Suppressor macrophage treated with lipopolysaccharide for 4 hours (primary cell): ENCODE measurements at places on chromosomes 2 and 18.
A peak's percentile ranks its signal among the peaks of the same experiment; 100 is the strongest.

GRCh38 chr2:59204040-59204439 lies 962.9 kb upstream of the FANCL start:
- DNase-seq = no peak

DNA sequence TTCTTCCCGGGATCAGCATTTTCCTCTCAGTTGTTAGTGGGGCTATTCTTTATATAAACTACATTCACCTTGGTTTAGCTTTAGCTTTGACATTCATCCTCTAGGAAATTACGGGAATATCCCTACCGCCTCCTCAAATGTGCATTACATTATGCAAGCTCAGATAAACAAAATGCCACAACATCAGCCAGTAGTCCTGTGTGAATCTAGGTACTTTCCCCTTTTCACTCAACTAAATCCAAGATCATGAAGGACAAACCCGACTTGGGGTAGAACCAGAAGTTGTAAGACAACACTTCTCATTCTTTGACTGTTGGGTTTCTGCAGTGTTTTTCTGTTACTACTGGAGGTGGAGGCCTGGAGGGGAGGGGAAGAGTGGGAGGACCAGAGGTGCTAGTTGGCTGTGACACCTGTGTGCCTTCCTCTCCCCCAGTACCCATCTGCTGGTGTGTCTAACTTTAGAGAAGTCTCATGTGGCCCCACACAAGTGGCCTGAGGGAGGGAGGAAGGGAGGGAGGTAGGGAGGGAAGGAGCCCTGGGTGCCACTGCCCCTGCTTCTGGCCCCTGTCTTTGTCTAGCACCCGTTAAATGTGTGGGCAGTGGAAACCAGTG lies 84.8 kb upstream of the BCL2L11 start:
- peak; percentile 31 for DNase-seq

DNA sequence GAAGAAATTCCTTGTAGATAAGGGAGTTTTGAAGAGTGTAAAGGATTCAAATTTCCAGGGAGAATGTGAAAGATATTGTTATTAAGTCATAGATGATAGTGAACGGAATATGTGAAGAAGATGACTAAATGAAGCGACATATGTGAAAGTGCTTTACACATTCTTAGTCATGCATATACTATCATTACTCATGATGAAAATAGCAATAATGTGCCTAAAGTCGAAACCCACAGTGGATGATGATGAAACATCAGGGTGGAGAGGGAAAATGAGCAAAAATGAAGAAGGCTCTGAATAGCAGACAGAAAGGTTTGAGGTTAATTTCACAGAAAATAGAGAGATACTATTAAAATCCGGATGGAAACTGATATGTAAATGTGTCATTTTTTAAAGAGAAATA lies 1237.1 kb downstream of the LRP1B start:
- DNase-seq = no peak

- no peak for DNase-seq
Observed at GRCh38 chr2:20526160-20526559, 79.3 kb downstream of the RHOB start.

- DNase-seq = no peak
Observed at GRCh38 chr2:172219201-172219600, 116.5 kb upstream of the DLX2 start.

GRCh38 chr2:45267062-45267792 lies 258.0 kb upstream of the SIX2 start:
- DNase-seq = no peak

DNA sequence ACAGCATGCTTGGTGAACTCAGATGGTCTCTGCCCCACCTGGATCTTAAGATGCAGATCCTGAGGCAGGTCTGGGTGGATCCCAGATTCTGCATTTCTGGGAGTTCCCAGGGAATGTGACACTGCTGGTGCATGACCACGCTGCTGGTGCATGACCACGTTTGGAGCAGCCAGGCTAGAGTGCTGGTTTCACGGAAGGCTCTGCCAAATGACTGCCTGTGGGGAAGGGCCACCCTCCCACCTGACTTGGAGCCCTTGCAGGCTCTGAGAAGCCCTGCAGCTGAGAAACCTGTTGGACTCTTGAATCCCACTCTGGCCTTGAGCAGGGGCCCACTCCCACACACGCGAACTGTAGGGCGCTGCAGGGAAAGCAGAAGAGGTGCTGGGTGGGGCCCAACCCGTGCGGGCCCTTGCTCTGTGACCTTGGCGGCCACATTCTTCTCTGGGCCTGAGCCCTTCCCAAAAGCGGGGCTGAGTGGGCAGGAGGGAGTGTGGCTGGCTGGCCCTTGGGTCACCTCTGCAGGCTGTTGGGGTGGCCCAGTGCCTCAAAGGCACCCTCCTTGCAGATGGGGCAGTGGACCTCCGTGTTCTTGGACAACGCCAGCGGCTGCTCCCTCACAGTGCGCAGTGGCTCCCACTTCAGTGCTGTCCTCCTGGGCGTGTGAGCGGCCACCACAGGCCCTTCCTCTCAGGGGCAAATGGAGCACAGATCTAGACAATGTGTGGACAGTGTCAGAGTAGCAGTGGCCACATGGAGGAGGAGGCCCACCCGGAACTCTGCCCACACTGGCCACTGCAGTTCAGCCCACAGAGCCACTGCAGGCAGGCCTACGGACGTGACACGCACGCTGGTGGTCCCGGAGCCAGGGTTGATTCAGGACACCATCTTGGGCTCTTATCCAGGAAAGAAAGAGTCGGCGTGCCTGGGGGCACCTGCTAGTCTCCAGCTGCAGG lies 7.9 kb downstream of the ERFE start:
- DNase-seq = no peak

DNA sequence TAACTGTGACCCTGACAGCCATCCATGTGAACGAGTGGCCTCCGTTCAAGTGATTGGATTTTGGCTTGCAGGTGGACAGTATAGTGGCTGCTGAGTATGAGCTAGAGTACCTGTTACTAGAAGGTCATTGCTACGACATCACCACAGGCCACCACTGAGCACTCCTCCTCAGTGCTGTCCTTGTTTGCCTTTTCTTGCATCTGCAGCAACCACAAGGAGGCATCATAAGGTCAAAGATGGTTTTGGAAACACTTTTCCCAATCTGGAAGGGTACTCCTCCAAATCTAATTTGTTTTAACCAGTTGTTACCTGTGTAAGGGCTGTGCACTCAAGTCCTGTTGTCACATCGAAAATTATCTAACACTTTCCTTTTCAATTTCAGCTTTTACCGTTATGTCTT lies 81.2 kb downstream of the UGGT1 start:
- no peak for DNase-seq

GRCh38 chr2:69766014-69766413 lies 24.1 kb downstream of the ANXA4 start:
- DNase-seq = no peak

- no peak for DNase-seq
Observed at GRCh38 chr2:44533508-44533907, 171.8 kb downstream of the CAMKMT start.

- no peak for DNase-seq
Observed at GRCh38 chr2:38613849-38614213, 11.1 kb upstream of the HNRNPLL start.

DNA sequence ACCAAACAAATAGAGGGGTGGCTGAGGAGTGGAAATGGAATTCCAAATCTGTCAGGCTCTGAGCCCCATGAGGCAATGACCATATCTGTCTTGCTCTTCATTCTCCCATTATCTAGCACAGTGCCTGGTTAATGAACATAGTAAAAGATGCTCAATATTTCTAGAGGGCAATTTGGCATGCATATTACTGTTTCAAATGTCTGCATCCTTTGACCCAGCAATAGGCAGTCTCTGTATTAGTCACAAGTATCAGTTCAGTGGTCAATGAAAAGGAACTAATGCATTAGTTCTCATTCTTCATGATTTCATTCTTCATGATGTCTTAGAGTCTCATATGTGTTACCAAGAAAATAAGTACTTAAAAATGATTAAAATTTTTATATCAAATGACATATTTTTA lies 28.4 kb upstream of the MALL start:
- DNase-seq = no peak

DNA sequence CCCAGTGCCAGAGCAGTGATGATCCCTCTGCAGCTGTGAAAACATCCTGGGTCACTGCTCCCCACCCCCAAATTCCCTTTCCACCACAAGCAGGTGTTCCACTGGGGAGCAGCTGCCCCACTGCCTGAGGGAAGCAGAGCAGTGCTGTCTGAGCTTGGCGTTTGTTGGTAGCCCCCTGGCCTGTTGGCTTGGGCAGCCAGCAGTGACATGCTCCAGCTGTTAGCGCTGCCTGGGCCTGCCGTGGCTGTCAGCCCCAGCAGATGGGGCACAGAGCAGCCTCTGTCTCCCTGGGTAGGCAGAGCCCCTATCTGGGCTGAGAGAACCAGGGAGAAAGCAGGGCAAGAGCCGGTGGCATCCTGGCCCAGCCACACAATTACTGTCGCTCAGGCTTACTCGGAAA lies 247.7 kb downstream of the GLI2 start:
- DNase-seq = no peak

DNA sequence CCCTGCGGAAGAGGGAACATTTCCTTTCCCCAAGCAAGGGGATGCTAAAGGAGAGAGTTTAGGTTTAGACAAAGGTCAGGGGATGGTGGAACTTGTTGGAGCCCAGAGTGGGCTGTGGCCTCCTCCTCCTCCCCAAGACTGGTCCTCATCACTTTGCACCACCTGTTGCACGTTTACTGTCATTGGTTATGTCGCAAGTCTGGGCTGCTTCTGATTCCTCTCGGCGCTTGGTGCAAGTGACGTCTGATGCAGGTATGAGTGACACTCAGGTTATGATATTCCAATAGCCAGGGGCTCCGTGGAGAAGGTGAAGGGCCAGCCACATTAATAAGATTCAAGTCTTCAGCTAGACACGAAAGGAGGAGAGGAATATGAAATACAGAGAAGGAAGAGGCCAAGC lies 59.8 kb downstream of the TSN start:
- DNase-seq = no peak

- DNase-seq = no peak
Observed at GRCh38 chr2:31886700-31887099, 124.1 kb downstream of the MEMO1 start.

DNA sequence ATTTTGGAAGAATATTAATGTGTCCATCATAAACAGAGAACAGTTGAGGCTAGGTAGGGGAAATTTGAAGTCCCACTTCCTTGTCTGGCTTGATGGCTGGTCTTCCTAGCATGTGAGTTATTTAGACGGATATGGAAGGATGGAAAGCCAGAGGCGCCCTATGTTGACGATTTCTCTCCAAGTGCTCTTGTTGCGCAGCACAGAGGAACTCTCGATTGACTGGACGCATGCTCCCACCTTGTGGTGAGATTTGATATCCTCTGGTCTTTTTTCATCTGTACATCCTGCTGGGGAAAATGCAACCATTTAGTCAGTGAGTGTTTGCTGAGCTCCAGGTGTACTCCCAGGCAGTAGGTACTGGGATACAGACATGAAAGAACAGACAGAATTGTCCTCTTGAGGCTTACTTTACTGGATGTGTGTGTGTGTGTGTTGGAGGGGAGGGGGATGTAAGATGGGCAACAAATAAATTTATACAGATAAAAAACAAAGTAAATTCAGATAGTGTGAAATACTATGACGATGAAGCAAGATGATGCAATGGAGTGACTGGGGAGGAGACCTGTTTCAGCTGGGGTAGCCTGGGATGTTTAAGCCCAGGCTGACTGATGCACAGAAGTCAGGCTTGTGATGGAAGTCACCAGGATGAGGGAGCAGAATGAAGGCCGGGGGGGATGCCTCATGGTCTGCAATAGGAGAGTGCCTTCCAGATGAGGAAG lies 137.2 kb downstream of the TRIM43 start:
- DNase-seq = peak; percentile 78

GRCh38 chr18:13934676-13935075 lies 19.3 kb upstream of the MC2R start:
- DNase-seq = no peak

DNA sequence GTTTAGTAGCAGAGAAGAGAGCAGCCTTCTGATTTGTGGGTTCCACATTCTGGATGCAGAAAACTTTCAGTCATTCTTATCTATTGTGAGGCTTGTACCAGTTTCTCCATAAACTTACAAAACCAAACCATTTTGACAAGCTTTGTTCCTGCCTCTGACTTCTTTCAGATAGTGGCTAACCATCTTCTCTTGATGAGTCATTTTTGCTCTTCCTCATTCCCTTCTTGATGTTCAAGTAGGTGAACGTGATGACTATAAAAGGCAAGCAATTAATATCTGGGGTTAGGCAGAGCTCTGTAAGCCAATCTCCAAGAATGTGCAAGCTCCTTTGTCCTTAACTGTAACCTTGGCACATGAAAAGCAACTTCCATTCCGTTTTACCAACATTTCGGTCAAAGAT lies 2083.1 kb upstream of the PIK3C3 start:
- DNase-seq = no peak

GRCh38 chr2:240349133-240350005 lies 86.1 kb upstream of the GPC1 start:
- DNase-seq = no peak

DNA sequence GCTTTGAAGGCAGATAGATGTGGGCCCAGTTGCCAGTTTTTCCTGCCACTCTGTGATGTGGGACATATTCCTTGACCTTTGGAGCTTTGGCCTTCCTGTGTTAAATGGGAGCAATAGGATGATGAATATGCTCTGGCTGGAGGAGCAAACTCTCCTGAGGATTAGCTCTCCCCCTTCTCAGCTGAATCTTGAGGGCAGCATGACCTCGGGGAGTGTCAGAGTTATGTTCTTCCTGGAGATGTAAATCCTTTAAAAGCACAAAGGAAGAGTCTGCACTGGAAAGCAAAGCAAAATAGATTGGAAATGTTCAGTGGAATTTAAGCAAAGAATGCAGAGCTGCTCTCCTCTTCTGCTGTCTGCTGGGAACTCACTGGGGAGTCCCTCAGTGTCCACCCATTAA lies 160.1 kb downstream of the ALK start:
- DNase-seq = no peak

- peak; percentile 38 for DNase-seq
Observed at GRCh38 chr2:182506606-182507005, 79.8 kb upstream of the PDE1A start.

DNA sequence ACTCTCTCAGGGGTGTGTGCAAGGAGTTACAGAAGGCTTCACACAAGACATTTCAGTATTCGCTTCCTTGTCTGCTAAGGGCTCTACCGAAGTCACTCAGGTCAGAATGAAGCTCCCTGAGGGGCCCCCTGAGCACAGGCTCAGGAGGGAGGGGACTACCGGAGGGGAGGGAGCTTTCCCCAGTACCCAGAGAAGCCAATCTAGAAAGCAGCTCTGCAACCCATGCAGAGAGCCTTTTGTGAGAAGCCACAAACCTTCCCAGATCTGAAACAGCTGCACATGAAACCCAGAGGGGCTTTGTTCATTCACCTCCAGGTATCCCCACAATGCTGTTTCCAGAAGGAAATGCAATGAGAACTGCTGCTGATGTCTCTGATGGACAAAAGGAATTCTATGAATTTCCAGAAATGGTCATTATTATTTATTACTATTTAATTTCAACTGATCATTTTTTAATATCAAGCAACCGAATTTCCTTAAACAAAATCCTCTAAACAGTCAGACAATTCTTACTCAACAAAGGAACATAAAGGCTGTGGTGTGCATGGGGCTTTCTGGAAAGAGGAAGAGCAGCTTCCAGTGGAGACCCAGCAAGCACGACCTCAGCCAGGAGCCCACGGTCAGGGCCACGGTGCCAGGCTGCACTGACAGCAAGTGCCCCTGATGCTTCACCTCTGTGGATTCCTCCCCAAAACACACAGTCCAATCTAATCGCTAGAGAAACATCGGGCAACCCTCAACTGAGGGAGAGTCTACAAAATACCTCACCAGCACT lies 42.0 kb downstream of the NDUFA10 start:
- DNase-seq = peak; percentile 18
